Activated naive CD4-positive, alpha-beta T cell (primary cell): ENCODE measurements at places on chromosomes 16 and 17.

- DNase-seq = no peak
These were observed 26.8 kb downstream of the DRC3 start for GRCh38 chr17:17999364-18000029.

- no peak for DNase-seq
These were observed 2.6 kb downstream of the ARHGAP17 start for GRCh38 chr16:25012525-25012991.

DNA sequence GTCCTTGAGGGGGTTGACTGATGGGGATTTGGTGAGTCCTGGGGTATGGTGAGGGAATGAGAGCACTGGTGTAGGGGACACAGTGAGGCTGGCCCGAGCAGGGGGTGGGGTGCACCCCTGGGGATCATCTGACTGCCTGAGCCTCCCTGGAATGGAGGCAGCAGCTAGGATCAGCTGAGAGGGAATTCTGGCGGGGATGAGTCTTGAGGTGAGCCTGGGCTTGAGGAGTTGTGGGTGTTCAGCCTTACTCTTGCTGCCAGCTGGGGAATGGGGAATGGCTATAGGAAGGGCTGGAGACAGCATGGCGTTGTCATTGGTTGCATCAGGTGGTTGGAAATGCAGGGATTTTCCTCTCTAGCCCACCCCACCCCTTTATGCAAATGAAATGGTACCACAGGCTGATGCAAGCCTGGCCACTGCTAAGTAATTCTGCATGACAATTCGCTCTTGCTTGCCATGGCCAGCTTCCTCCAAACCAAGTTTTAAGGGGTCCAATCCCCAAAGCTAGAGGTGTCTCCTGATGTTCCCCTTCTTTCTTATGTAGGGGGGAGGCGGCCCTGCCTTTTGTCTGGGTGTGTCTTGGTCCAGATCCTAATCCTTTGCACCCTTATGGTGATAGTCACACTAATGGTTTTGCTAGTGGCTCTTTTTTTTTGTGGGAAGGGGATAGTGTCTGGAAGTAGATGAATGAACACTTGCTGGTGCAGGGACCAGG, 7.5 kb downstream of the NFE2L1 start:
- DNase-seq = no peak

- no peak for DNase-seq
These were observed 1.1 kb upstream of the GIT1 start for GRCh38 chr17:29590411-29591145.

- no peak for DNase-seq
These were observed 75.4 kb downstream of the YPEL2 start for GRCh38 chr17:59406808-59407381.

DNA sequence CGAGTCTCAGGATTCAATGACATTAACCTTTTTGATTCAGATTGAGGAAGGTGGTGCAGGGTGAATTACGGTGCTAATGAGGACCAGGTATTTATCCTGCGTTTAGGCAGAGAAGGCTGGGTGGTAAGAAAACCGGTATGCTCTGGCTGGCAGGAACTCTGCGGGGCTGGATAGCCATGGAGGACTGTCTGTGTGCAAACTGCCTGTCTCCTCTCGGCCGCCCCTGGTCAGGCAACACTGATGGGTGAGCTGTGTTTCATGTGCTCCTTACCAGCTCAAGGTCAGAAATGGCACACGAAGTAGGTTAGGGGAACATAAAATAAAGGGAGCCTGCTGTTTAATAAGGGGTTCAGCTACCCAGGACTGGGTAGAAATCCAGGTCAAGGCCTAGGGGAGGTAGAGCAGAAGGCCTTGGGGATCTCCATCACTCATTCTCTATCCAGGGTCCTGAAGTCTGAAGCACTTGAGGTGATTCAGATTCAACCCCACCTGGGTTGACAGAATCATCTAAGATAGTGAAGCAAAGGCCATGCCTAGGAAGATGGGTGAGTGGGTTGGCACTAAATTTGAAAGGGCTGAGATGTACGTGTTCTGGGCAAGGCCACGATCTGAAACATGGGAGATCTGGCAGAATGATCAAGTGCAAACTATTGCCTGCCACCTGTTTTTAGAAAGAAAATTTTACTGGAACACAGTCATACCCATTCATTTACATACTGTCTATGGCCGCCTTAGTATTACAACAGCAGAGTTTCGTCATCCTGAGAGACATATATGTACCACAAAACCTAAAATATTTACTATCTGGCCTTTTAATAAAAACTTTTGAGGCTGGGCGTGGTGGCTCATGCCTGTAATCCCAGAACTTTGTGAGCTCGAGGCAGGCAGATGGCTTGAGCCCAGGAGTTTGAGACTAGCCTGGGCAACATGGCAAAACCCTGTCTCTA, 292.5 kb downstream of the XYLT1 start:
- DNase-seq = no peak

DNA sequence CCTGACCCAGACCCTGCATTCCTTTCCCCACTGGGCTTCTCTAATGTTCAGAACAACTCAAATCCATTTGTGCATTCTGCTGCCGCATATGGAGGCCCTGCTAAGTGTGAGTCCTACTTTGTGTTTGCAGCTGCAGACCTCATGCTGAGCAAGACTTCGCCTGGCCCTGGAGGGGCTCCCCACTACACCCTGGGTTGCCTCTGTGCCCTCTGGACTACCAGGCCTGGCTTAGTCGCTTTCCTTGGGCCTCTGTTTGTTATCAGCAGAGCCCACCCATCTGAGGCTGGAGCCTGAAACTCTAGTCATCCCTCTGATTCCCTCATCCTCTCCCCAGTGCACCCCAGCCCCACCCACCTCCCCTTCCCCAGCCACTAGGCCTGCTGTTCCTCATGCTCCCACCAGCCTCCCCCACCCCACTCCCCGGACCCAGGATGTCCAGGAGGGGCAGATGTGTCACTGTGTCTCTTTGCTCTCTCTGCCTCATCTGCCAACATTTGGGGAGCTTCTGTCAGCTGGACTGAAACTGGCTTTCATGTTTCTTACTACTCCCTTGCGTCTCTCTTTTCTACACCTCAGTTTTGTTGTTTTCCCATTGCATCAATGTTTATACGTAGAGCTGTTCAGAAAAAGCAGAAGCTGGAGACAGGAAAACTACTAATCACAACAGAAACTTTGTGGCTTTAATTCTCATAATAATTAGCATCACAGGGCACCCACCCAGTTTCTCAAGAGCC, 17.9 kb upstream of the CD300E start:
- no peak for DNase-seq

GRCh38 chr16:59748531-59748930, 1014.4 kb upstream of the GOT2 start:
- no peak for DNase-seq

DNA sequence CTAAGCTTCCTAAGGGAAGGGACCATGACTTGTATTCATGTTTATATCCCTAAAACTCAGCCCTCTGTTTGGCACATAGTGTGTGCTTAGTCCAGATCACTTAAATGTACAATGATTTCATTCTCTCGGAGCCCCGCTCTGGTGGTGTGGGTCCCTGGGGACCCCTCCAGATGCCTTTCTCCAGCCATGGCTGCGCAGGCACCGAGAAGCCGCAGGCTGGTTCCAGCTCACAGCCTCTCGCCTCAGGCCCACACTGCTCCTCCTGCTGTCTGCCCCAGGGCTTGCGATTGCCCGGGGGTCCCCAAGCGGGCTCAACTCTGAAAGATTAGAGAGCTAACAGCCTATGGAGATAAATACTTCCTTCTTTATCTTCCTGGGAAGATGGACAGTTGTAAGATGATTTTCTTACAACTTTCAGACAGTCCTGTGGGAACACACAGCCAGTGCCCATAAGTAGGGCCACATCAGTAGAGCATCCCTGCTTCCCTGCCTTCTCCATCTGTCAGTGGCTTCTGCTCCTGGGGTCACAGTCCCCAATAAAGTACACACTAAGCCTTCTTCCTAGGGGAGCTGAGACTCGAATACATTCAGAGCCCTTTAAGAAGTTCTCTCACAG, 66.2 kb downstream of the CENPV start:
- no peak for DNase-seq

DNA sequence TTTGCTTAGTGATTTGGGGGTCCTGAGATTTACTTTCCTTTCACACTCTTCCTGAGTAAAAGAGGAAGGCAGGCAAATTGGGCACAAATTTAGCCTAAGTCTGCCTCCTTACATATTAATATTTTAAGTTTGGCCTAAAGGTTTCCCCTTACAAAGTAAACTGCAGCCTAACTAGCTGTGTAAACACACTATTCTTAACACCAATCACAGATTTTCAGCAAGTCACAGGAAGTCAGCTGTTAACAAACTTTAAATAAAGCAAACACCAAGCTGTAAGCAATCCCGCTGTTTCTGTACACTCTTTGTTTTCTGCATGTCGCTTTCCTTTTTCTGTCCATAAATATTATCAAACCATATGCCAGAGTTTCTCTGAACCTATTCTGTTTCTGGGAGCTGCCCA, 45.1 kb upstream of the ABCC11 start:
- no peak for DNase-seq

GRCh38 chr16:83044589-83044988, 417.8 kb downstream of the CDH13 start:
- DNase-seq = no peak

GRCh38 chr16:30511509-30511908, 14.9 kb downstream of the ZNF768 start:
- no peak for DNase-seq

- DNase-seq = no peak
These were observed 330.3 kb downstream of the SEC14L1 start for GRCh38 chr17:77470800-77471733.

DNA sequence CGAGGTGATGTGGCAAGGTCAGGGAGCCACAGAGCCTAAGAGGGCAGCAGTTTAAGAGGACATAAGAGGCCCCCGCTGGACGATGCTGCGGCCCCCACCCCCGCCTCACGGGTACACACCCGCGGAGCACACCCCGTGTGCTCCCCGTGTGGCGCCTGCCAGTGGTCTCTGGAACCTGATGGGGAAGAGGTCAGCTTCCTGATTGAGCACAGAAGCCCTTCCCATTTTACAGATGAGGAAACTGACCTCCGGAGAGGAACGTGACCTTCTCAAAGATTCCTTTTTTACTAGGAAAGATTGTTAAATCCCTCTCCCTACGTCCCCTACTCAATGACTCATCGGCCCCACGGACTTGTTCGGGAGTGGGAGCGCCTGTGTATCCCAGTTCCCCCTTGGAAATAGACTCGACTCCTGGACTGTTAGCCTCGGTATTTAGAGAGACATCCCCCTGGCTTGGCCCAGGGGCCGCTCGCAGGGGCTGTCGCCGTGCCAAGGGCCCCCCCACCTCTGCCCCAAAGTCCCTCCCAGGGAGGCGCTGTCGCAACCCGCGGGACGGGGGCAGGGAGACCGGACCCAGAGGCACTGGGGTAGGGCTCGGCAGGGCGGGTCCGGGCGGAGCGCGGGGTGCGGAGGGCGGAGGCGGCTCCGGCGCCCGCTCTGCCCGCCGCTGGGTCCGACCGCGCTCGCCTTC, at the start of gene ABCC3:
Gene ABCC3 (plus strand): TSS at position 658 of the 691 bp plus-strand sequence. CDS start 56 bp downstream, outside the sequence.
- no peak for DNase-seq

DNA sequence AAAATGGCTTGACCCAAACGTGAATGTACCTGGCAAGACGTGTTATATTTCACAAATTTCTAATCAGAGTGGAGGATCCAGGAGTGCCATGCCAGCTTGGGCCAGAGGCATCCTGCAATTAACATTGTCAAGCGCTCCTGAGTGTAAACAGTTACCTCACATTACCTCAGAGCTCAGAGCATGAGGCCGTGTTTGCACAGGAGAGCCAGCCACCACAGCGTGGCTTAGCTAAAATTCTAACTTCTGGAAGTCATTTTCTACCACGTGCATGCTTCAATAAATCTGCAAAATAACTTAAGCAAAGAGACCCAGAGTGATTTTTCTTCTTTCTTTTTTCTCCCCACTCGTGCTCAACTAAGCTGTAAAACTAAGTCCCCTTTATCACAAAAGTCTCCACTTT, 769.0 kb downstream of the KCNJ2 start:
- DNase-seq = no peak

DNA sequence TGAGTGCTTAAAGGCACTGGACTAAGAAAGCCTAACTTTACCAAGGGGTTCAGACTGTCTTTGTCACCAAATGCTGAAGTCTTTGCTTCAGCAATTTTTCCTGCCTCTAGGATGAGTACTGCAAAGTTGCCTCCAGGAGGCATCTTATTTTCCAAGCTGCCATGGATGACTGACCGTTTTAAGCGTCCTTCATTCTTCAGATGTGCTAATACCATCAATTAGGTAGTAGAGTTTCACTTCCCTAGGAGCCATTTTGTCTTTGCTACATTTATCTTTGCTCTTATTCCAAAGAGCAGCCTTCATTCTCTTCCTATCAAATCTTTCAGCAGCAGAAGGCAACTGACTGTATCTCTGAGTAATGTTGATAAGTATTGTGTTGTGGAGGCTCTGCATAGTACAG, 440.1 kb downstream of the CDH13 start:
- DNase-seq = no peak

- no peak for DNase-seq
These were observed 30.3 kb upstream of the LRRC37A start for GRCh38 chr17:46264456-46265198.

- DNase-seq = no peak
These were observed 11.8 kb downstream of the ASPHD1 start for GRCh38 chr16:29912087-29912486.

- no peak for DNase-seq
These were observed 12.7 kb upstream of the DOC2B start for GRCh38 chr17:193841-194806.

DNA sequence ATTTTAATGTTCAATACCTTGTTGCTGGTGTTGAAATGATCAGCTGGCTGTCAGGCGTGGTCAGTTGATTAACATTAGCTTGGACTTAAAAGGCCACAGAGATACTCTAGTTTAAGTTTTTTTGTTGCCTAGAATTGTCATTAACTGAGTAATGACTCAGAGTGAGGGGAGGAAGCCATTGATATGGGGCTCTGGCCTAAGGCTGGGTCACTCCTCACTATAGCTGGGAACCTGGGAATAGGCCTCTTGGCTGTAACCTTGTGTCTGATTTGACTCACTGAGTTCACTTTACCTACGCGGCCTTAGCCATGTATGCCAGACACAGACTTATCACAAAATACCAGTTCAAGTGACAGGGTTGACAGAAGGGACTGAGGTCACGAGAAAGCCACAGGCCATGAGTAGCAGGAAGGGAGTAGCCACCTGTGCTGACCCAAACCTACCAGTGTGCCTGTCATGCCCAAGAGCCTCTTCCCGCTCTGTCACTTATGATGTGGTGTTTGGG, 37.9 kb upstream of the ADCY7 start:
- no peak for DNase-seq

DNA sequence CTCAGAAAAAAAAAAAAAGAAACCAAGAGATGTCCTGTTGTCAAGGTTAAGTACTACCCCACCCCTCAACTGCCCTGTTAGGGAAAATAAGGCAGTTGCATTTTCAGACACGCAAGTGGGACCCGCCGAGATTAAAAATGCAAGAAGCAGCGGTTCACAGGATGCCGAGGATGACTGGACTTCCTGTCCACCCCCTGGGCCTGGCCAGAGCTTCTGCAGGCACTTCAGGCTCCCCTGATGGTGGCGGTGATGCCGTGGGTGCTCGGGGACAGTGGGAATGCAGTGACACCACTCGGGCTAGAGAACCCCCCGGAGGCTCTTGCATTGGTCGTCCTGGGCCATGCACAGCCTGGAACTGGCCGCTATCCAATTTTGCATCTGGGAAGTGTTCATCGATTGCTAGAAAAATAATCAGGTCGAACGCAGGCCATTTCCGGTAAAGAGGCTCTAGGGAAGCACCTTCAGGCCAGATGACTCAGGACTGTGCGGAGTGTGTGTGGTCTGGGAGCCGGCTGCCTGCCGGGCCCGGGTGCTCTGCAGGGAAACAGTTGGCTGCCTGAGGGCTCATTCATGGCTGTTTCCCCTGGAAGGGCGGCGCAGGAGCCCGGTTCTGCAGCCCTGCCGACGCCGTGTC, 13.4 kb upstream of the CRISPLD2 start:
- no peak for DNase-seq
